ENCODE measurements at places on chromosomes 12 and 14. TPM values are rescaled to one million over a fixed set of nuclear protein-coding genes. Genes with fewer than 3 reads are reported as not detected.

ITGA5 gene
- total RNA-seq, result 458 TPM

CCDC88C gene
- 0.87 TPM for total RNA-seq

KRT71 gene
- not detected for total RNA-seq

A2ML1 gene
- not detected for total RNA-seq

RNASE1 gene
- total RNA-seq, result 0.22 TPM

NGB gene
- total RNA-seq, result not detected

ORMDL2 gene
- total RNA-seq, result 21.9 TPM

TRHDE gene
- 87.2 TPM for total RNA-seq

ZNF268 gene
- total RNA-seq, result 28.4 TPM

CRACR2A gene
- 8.3 TPM for total RNA-seq

SIX1 gene
- total RNA-seq, result 0.12 TPM

ACSS3 gene
- 16.2 TPM for total RNA-seq

VAMP1 gene
- 3.3 TPM for total RNA-seq

OTX2 gene
- not detected for total RNA-seq

LAG3 gene
- total RNA-seq, result under 0.01 TPM

AICDA gene
- total RNA-seq, result not detected

FMNL3 gene
- 26.3 TPM for total RNA-seq

LRP1-AS gene
- not detected for total RNA-seq

PHETA1 gene
- total RNA-seq, result 9.0 TPM

HAL gene
- total RNA-seq, result under 0.01 TPM

KRT74 gene
- total RNA-seq, result not detected

RASSF9 gene
- total RNA-seq, result 6.1 TPM

FGF23 gene
- not detected for total RNA-seq

MAP4K5 gene
- 82.4 TPM for total RNA-seq

SYT1 gene
- 2.3 TPM for total RNA-seq

TMEM52B gene
- not detected for total RNA-seq

CNTN1 gene
- 16.2 TPM for total RNA-seq
